ENCODE measurements at places on chromosomes 3 and 15. TPM values are rescaled to one million over a fixed set of nuclear protein-coding genes. Genes with fewer than 3 reads are reported as not detected.

GRCh38 chr15:66882251-66883020, 180.4 kb downstream of the SMAD6 start:
- DNase-seq = no peak

- DNase-seq = no peak
Measured at GRCh38 chr3:188860147-188860546, 311.6 kb upstream of the TPRG1 start.

The LRTM1 gene
- not detected for total RNA-seq

The BDH1 gene
- 3.8 TPM for total RNA-seq

- no peak for DNase-seq
Measured at GRCh38 chr3:111764645-111765091, 94.4 kb upstream of the PHLDB2 start.

The AADACL2 gene
- total RNA-seq = not detected

The RAD51 gene
- 9.2 TPM for total RNA-seq

DNA sequence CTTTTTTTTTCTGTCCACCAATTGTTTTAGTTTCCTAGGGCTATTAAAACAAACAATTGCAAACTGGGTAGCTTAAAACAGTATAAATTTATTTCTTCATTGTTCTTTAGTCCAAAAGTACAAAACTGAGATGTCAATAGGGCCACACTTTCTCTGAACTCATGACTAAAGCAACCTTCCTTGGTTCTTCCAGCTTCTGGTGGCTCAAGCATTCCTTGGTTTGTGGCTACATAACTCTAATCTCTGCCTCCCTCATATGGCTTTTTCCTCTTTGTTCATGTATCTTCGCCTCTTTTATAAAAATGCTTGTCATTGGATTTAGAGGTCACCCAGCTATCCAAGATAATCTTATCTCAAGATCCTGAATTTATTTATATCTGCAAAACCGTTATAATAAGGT, 914.5 kb upstream of the EPHA6 start:
- DNase-seq = no peak

DNA sequence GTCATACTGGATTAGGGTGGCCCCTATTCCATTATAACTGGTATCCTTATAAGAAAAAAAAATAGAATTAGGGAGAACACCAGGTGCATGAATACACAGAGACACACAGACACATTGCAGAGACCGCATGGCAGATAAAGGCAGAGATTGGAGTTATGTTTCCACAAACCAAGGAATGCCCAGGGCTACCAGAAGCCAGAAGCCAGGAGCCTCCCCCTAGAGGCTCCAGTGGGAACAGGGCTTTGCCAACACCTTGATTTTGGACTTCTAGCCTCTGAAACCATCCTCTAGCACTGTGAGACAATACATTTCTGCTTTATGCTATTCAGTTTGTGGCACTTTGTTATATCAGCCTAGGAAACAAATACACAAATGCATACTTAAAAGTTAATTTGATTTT, 10.4 kb downstream of the GOLM2 start:
- DNase-seq = no peak

The PFN2 gene
- 158 TPM for total RNA-seq

GRCh38 chr3:100098784-100099070, 15.6 kb downstream of the FILIP1L start:
- DNase-seq = no peak

GRCh38 chr15:77810130-77810571, 177.4 kb upstream of the LINGO1 start:
- DNase-seq = no peak

The ARPP19 gene
- 165 TPM for total RNA-seq

- no peak for DNase-seq
Measured at GRCh38 chr3:161630794-161631193, 134.2 kb downstream of the OTOL1 start.

The NFKBIZ gene
- total RNA-seq = 22.4 TPM

DNA sequence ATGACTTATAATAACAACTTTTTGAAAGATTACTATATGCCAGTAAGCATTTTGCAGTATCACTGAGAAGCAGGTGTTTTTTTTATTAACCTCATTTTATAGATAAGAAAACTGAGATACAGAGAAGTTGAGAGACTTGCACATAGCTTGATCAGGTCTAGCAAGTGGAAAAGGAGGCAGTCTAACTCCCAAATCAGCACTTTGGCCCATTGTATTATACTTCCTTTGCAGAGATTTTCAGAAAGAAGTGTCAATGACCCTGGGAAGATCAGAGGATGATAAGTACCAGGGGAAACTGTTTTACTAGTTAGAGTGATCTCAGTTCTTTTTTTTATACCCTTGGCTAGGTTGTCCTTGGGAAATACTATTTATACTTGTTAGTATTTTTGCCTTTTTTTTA, 358.7 kb downstream of the SQOR start:
- DNase-seq = peak; percentile 39

- DNase-seq = no peak
Measured at GRCh38 chr15:40106203-40107161, 2.2 kb downstream of the BMF start.

- no peak for DNase-seq
Measured at GRCh38 chr15:87850916-87851315, 405.6 kb downstream of the NTRK3 start.

GRCh38 chr3:128906804-128907525, 27.5 kb downstream of the ACAD9 start:
- no peak for DNase-seq

All from pulmonary artery endothelial cell (primary cell).